Activated CD4-positive, alpha-beta T cell treated with anti-CD3 and anti-CD28 coated beads, Interleukin-2, amount 50 U/mL, for 16 hours (primary cell): ENCODE measurements at places on chromosomes 1 and 21.

DNA sequence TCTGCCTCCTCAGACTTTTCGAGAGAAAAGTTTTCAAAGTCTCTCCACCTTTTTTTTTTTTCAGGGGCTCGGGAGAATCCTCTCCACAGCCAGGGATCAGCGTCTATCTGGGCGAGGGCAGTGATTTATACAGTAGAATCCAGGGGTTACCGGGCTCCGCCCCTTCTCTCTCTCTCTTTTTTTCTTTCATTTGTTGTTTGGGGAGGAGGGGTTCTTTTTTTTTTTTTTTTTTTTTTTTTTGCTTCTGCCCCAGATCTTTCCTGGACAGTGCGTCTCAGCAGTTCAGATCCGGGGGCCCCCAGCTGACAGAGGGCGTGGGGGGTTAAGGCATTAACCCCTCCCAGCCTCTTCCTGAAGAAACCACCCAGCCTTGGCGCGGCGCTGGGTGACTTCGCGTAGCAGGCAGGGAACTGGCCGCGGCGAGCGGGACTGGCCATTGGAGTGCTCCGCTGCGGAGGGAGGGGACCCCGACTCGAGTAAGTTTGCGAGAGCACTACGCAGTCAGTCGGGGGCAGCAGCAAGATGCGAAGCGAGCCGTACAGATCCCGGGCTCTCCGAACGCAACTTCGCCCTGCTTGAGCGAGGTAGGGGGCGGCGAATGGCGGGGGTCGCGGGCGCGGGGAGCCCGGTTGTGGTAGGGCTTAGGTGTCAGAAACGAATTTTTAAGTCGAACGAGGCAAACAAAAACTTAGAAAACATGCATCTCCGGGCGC, at the start of gene S1PR1:
TSS of gene S1PR1 (plus strand) at position 504 of the 713 bp plus-strand sequence. CDS start 1,966 bp downstream, outside the sequence.
- peak; percentile 92 for DNase-seq

GRCh38 chr1:209132736-209133467, 450.6 kb upstream of the CAMK1G start:
- DNase-seq: no peak

- no peak for DNase-seq
Observed at GRCh38 chr21:45999581-46000181, 18.1 kb downstream of the COL6A1 start.

DNA sequence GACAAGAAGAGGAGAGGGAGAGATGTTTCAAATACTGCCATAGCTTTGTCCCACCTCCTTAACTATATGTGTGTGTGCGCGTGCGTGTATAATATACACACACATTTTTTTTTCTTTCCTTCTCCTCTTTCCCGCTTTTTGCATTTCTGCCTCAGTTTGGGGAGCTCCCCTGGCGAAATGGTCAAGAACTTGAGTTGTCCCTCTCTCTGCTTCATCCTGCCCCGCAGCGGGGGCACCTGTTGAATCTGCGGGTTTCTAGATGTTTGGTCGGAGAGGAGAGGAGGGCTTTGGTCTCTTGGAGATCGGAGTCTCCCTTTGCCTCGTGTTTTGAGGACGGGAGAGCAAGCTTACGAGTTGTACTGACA, 504 bp downstream of the SCCPDH start:
- DNase-seq: no peak

GRCh38 chr1:54808443-54809207, 7.5 kb upstream of the TTC22 start:
- DNase-seq: no peak

- DNase-seq: no peak
Observed at GRCh38 chr1:66690666-66691381, 61.4 kb upstream of the DYNLT5 start.

- no peak for DNase-seq
Observed at GRCh38 chr1:94113589-94114226, 7.2 kb downstream of the ABCA4 start.

DNA sequence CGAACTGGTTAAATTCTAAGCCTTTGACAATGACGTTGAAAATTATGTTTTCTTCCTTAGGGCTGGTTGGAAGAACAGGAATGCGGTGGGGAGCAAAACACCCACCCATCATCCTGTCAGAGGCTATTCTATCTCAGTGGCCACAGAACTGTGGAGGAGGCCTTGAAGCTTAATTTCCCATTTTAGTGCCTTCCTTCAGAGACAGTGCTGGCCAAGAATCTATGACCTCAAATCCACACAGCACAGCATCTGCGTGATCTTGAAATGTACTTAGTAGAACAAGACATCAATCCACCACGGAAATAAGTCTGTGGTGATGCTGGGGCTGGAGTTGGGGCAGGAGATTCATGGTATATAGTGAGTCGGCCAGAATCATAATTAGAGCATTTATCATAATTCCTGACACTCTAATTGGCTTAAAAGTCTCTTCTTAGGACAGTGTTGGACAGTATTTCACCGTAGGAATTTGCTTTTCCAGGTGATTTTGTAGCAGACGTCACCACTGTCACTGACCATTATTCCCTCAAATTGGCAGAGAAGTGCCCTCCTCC, 113.1 kb downstream of the KCNJ6 start:
- no peak for DNase-seq

- DNase-seq: peak; percentile 1
Observed at GRCh38 chr1:222974496-222974895, 159.7 kb downstream of the DISP1 start.

DNA sequence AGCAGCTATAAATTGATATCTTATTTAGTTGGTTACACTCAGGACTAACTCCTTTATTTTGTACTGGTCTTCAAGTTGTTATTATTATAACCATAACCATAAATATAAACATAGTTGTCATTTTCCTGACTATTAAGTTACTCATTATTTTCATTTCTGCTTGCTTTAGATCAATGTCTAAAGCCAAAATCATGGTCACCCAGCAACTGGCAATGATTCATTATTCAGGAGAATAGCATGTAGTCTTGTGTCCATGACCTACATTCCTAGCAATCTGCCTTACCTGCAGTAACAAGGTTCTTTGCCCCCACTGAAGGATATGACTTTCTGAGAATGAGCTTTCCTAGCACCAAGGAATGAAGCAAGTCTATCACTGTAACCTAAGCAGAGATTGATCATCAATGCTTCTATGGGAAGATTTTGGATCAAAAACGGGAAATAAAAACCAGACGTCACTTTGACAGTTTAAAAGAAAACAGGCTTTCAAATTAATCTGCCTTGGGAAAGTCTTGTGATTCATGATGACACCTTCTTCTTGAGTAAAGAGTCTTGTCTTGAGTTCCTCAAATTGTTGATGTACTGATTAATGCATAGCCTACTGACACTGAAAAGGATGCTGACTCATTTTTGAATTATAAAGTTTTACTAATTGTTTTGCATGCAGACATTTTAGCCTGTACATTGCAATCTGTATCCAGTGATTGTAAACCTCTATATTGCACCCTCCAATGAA, 203.3 kb upstream of the IVNS1ABP start:
- DNase-seq: peak; percentile 12

DNA sequence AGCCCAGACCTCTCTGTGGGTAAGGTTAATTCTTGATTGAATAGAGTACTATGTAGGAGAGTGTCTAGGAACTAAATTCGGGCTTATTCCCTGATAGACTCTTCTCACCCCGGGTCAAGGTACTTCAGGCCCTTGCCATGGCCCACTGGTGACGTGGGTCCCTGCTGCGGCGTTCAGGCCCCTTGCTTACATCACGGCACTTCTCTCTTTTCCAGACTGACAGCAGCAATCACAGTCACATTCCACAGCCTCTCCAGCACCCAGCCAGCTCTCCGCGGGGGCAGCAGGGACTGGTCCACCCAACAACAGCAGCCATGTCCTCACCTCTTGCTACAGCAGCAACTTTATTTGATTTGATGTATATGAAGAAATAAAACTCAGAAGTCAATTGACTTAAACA, 401.2 kb upstream of the VAMP3 start:
- DNase-seq: no peak

GRCh38 chr1:223712194-223712849, at the start of gene CAPN2:
Gene CAPN2, plus strand, starts transcription at chr1:223712539. Its CDS starts 102 bp downstream, at chr1:223712641.
- DNase-seq: peak; percentile 65

GRCh38 chr21:28455253-28455600, 537.5 kb downstream of the LTN1 start:
- no peak for DNase-seq
